ENCODE measurements at places on chromosomes 6 and 20. TPM values are rescaled to one million over a fixed set of nuclear protein-coding genes. Genes with fewer than 3 reads are reported as not detected.

GRCh38 chr6:2305951-2306350 lies 60.5 kb upstream of the GMDS start:
- H3K27ac ChIP-seq, result no peak overlapping the region
- no peak overlapping the region for H3K4me3 ChIP-seq
- DNase-seq, result no peak
- H3K4me1 ChIP-seq, result no peaks in the 10 kb centered on the region

- peaks cover 23% of the 10 kb centered on the region for H3K4me1 ChIP-seq
- H3K36me3 ChIP-seq, result no peaks in the 10 kb centered on the region
- no peak overlapping the region for H3K27ac ChIP-seq
- no peaks in the 10 kb centered on the region for H3K27me3 ChIP-seq
- no peak for DNase-seq
- H3K4me3 ChIP-seq, result no peak overlapping the region
Observed at GRCh38 chr20:49893242-49894072, 21.9 kb downstream of the SPATA2 start.

DNA sequence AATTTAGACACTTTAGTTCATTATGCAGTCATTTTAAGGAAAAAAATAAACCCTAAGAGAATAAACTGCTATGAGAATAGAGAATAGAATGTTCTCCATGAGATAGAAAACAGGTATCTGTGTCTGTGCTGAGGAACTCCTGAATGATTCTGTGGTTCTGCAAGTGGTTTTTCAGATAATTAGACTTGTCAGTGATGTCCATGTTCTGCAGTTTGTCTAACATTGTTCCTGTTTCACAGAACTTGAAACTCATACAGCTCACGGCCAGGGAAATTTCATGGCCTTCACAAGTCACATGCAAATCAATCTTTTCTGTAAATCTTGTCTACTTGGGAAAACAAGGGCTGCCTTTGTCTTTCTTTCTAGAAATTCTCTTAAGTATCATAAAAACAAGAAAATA lies 73.4 kb upstream of the HMGCLL1 start:
- H3K27ac ChIP-seq, result no peak overlapping the region
- no peak overlapping the region for H3K4me3 ChIP-seq
- no peak for DNase-seq
- H3K4me1 ChIP-seq, result no peaks in the 10 kb centered on the region

KHDC1L gene
- not detected for total RNA-seq

ZNF451 gene
- total RNA-seq, result 97.7 TPM

OPN5 gene
- not detected for total RNA-seq

DNA sequence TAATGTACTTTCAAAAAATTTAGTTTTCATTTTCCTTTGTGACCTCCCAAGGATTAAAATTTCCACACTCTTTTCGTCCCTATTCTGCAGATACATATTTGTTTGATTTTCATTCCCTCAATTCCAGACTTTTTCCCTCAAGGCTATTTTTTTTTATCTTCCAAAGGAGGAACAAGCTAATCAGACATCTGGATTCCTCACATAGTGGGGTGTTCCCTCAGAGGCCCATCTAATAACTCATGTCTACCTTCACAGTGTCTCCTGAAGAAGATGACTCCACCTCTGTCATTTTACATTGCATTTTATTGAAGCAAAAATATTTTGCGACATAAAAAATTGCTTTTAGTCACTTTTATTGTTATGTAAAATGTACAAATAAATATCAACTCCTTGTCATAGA lies 122.2 kb downstream of the RFPL4B start:
- no peaks in the 10 kb centered on the region for H3K27me3 ChIP-seq
- H3K4me1 ChIP-seq, result no peaks in the 10 kb centered on the region
- no peak overlapping the region for H3K27ac ChIP-seq
- H3K4me3 ChIP-seq, result no peak overlapping the region
- no peaks in the 10 kb centered on the region for H3K36me3 ChIP-seq

- H3K27me3 ChIP-seq, result no peaks in the 10 kb centered on the region
- no peak for DNase-seq
- H3K4me1 ChIP-seq, result no peaks in the 10 kb centered on the region
- no peaks in the 10 kb centered on the region for H3K36me3 ChIP-seq
- no peak overlapping the region for H3K27ac ChIP-seq
- H3K4me3 ChIP-seq, result no peak overlapping the region
Observed at GRCh38 chr6:56518995-56519767, 123.5 kb downstream of the DST start.

- H3K27me3 ChIP-seq, result peaks cover 9% of the 10 kb centered on the region
- no peak overlapping the region for H3K27ac ChIP-seq
- DNase-seq, result no peak
- H3K4me1 ChIP-seq, result peaks cover 7% of the 10 kb centered on the region
- H3K36me3 ChIP-seq, result no peaks in the 10 kb centered on the region
Observed at GRCh38 chr6:41466437-41466990, 79.7 kb upstream of the FOXP4 start.

FAM209A gene
- total RNA-seq, result 4.2 TPM

RSPH4A gene
- 0.44 TPM for total RNA-seq

- H3K27me3 ChIP-seq, result no peaks in the 10 kb centered on the region
- no peaks in the 10 kb centered on the region for H3K4me1 ChIP-seq
- H3K36me3 ChIP-seq, result no peaks in the 10 kb centered on the region
- DNase-seq, result no peak
Observed at GRCh38 chr20:15848126-15848525, 725.1 kb downstream of the KIF16B start.

EFCAB8 gene
- total RNA-seq, result 1.8 TPM

- no peak overlapping the region for H3K4me3 ChIP-seq
- H3K27ac ChIP-seq, result no peak overlapping the region
- H3K4me1 ChIP-seq, result peaks cover 17% of the 10 kb centered on the region
- no peaks in the 10 kb centered on the region for H3K36me3 ChIP-seq
Observed at GRCh38 chr6:11323666-11324452, 91.4 kb upstream of the NEDD9 start.

DNA sequence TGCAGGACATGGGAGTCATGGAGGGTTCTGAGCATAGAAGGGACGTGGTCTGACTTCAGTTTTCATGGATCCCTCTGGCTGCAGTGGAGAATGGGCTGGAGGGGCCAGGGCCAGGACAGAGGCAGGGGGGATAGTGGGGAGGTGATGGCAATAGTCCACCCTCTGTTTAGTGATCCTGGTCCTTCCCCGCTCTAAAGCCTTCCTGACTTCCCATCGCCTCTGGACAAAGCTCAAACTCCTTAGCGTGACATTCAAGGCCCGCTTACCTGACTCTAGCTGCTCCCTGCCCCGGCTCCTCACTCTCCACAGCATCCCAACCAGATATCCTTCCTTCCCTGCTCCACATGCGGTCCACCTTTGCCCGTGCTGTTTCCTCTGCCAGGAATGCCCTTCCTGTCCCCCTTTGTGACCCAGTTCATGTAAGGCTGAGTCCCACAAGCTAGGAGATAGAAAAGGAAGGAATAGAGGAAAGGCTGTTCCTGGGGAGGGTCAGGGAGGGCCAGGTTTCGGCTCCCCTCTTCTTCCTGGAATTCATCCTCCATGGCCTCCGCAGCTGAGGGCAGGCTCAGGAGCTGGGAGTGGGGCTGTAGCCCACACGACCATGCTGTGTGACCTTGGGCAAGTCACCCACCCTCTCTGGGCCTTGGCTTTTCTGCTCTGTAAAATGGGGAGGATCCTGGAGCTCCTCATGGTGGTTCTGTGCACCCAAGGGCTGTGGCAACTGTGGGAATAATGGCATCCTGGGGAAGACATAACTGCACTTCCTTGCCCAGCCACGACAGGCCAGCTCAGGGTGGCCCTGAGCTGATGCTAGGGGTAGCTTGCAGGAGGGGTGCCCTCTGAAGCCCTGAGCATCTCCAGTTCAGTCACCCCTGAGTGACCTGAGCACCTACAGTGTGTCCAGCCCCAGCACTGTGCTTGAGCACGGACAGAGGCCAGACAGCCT lies 116.1 kb downstream of the CEBPB start:
- H3K4me3 ChIP-seq, result no peak overlapping the region
- DNase-seq, result no peak
- H3K36me3 ChIP-seq, result no peaks in the 10 kb centered on the region
- no peak overlapping the region for H3K27ac ChIP-seq
- H3K27me3 ChIP-seq, result no peaks in the 10 kb centered on the region

- H3K4me1 ChIP-seq, result no peaks in the 10 kb centered on the region
- H3K27me3 ChIP-seq, result no peaks in the 10 kb centered on the region
- DNase-seq, result no peak
- no peak overlapping the region for H3K27ac ChIP-seq
- no peaks in the 10 kb centered on the region for H3K36me3 ChIP-seq
Observed at GRCh38 chr6:49565855-49566254, 15.4 kb downstream of the C6orf141 start.

DNA sequence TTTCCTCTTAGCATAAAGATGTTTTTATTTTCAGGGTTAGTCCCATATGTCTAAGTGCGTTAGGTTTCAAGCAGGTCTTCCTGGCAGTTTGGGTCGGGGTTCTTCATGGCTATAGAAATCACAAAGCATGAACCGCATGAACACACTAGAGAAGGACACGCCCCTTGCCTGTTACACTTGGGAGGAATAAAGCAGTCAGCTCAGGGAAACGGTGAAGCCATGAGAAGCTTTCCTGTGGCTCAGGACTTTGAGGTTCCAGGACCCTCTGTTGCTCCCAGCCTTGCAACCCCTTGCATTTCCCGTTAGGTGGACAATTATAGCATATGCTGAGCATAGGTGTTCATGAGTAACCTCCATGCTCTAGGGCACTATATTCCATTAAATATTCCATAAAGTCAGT lies 96.7 kb downstream of the SYCP2 start:
- no peaks in the 10 kb centered on the region for H3K27me3 ChIP-seq
- H3K4me3 ChIP-seq, result no peak overlapping the region
- no peak overlapping the region for H3K27ac ChIP-seq
- DNase-seq, result no peak

- H3K36me3 ChIP-seq, result no peaks in the 10 kb centered on the region
- no peaks in the 10 kb centered on the region for H3K4me1 ChIP-seq
- H3K4me3 ChIP-seq, result no peak overlapping the region
- no peak for DNase-seq
Observed at GRCh38 chr6:169145496-169145895, 108.2 kb downstream of the THBS2 start.

GRCh38 chr6:15739867-15740266 lies 77.0 kb upstream of the DTNBP1 start:
- no peaks in the 10 kb centered on the region for H3K27me3 ChIP-seq
- H3K4me3 ChIP-seq, result no peak overlapping the region
- no peak for DNase-seq
- H3K36me3 ChIP-seq, result no peaks in the 10 kb centered on the region
- H3K4me1 ChIP-seq, result no peaks in the 10 kb centered on the region

DNA sequence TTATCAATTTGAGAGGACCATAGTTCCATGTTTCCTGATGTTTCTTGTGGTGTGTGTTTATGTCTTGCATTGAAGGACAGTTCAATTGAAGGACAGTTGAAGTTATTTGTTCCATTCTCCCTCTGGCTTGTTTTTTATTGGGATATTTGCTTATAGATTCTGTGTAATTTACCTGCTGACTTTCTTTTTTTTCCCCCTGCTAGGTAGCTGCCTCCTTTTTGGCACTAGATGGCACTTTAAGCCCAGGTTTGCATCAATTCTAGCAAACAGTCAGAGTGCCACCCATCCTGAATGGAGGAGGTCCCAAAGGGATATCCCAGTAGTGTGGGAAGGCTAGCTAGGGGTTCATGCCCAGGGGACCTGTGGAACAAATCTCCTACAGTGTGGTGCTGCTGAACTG lies 78.1 kb downstream of the CFAP61 start:
- H3K4me1 ChIP-seq, result no peaks in the 10 kb centered on the region
- no peaks in the 10 kb centered on the region for H3K36me3 ChIP-seq

SALL4 gene
- total RNA-seq, result not detected

- H3K27ac ChIP-seq, result no peak overlapping the region
- H3K27me3 ChIP-seq, result no peaks in the 10 kb centered on the region
Observed at GRCh38 chr6:3759646-3760232, 8.2 kb upstream of the PXDC1 start.

DNA sequence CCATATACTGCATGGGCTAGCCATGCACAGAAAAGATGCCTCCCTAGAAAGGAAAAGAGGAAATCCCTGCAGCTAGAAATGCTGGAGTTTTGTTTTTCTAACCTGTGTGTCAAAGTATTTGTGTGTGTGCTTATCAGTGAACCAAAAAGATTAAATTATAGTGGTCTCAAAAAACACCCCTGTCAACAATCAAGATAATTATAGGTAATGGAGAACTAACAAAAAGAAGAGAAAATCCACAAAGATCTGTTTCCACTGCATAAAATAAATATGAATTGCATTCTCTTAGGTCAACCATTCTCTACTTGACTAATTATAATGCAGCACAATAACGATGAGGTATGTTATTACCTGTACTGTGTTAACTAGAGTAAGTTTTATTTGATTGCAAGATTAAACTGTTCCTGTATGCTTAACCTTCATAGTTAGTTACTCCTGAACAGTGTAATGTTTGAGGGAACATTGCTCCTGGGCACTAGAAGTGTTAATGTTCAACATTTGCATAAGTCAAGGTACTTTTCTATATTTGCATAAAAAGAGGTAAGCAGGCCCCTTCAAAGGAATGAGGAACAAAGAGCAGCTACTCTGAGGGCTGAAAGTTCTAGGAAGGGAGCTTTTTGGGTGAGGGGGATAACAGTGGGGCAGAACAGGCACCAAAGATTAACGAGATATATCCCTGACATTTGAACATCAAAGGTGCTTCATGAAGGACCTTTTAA lies 212.1 kb downstream of the BTBD9 start:
- H3K27me3 ChIP-seq, result no peaks in the 10 kb centered on the region
- no peak for DNase-seq
- no peak overlapping the region for H3K4me3 ChIP-seq
- H3K36me3 ChIP-seq, result no peaks in the 10 kb centered on the region
- H3K4me1 ChIP-seq, result no peaks in the 10 kb centered on the region

BPIFB1 gene
- total RNA-seq, result not detected

PTCHD4 gene
- total RNA-seq, result not detected

- no peak overlapping the region for H3K27ac ChIP-seq
- DNase-seq, result no peak
- peaks cover 5% of the 10 kb centered on the region for H3K4me1 ChIP-seq
Observed at GRCh38 chr20:19943061-19943521, 74.1 kb upstream of the NAA20 start.

- no peaks in the 10 kb centered on the region for H3K4me1 ChIP-seq
- no peaks in the 10 kb centered on the region for H3K27me3 ChIP-seq
- H3K4me3 ChIP-seq, result no peak within 1 kb of the TSS
- no peaks in the 10 kb centered on the region for H3K36me3 ChIP-seq
Observed at GRCh38 chr20:6053776-6054688, at the start of gene LRRN4. TSS of gene LRRN4 (minus strand) at chr20:6054060. CDS start at chr20:6052799, 1,261 bp downstream.

GRCh38 chr20:20237093-20237959 lies 130.6 kb upstream of the INSM1 start:
- peak; percentile 7 for DNase-seq
- no peaks in the 10 kb centered on the region for H3K36me3 ChIP-seq
- no peaks in the 10 kb centered on the region for H3K27me3 ChIP-seq
- H3K4me3 ChIP-seq, result no peak overlapping the region
- H3K4me1 ChIP-seq, result no peaks in the 10 kb centered on the region
- no peak overlapping the region for H3K27ac ChIP-seq

GRCh38 chr6:89580997-89581666 lies 57.4 kb downstream of the LYRM2 start:
- no peak overlapping the region for H3K27ac ChIP-seq
- H3K4me3 ChIP-seq, result no peak overlapping the region
- no peak for DNase-seq
- no peaks in the 10 kb centered on the region for H3K27me3 ChIP-seq

SLC22A3 gene
- total RNA-seq, result not detected

- no peak for DNase-seq
- H3K4me3 ChIP-seq, result no peak overlapping the region
- H3K27me3 ChIP-seq, result no peaks in the 10 kb centered on the region
Observed at GRCh38 chr6:116444575-116444974, 16.6 kb upstream of the CALHM6 start.

HS3ST5 gene
- total RNA-seq, result not detected

- DNase-seq, result peak; percentile 8
- no peaks in the 10 kb centered on the region for H3K27me3 ChIP-seq
- H3K27ac ChIP-seq, result peak overlapping the region; percentile 85
Observed at GRCh38 chr20:32278199-32278643, 770 bp downstream of the KIF3B start.

GRCh38 chr6:168182366-168182765 lies 103.4 kb upstream of the FRMD1 start:
- H3K27ac ChIP-seq, result no peak overlapping the region
- no peaks in the 10 kb centered on the region for H3K36me3 ChIP-seq
- H3K4me1 ChIP-seq, result no peaks in the 10 kb centered on the region

Measured in CD4-positive, alpha-beta memory T cell (primary cell).